ENCODE measurements at places on chromosomes 4 and X.

GRCh38 chrX:123814343-123814742 is 45.5 kb upstream of the XIAP start:
- no peak for DNase-seq

DNA sequence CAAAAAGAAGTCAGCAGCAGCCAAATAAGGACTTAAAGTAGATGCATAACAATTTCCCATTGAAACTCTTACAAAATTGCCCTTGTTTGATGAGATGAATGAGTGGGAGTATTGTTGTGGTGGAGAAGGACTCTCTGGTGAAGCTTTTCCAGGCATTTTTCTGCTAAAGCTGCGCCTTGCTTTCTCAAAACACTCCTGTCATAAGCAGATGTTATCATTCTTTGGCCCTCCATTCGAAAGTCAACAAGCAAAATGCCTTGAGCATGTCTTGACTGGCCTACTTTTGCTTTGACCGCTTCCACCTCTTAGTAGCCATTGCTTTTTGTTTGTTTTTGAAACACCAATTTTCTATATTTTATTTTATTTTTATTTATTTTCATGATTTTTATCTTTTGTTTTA is 340.9 kb upstream of the FGF13 start:
- DNase-seq, result no peak

- DNase-seq, result no peak
These were observed 147.5 kb downstream of the TSPAN5 start for GRCh38 chr4:98510757-98511517.

DNA sequence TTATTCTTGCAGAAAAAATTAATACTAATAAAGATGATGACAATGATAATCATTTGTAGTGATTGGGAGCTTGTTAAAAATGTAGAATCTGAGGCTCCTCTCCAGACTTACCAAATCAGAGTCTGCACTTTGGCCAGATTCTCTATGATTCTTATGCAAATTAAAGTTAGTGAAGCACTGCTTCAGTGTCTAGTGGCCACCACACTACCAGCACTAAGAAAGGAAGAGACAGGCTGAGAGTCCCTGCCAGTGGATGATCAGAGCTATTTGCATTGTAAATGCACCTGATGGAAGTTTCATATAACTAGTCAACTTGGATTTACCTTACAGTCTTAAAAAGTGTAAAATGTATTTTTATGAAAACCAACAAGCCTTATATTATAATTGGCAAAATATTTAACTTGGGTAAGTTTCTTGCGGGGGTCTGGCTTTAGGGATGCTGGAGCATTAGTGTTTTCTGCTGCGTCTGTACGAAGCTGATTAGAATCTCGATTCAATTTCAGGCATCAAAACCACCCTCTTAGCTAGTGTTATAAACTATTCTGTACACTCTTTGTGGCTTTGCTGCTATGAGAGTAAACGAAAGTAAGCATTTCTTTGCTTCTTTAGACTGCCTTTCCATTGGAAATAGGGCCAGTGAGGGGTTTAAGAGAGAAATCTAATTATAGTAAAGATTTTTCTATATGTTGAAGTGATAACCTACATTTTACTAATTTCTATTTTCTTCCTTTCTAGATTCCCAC is 114.1 kb downstream of the TLL1 start:
- no peak for DNase-seq

DNA sequence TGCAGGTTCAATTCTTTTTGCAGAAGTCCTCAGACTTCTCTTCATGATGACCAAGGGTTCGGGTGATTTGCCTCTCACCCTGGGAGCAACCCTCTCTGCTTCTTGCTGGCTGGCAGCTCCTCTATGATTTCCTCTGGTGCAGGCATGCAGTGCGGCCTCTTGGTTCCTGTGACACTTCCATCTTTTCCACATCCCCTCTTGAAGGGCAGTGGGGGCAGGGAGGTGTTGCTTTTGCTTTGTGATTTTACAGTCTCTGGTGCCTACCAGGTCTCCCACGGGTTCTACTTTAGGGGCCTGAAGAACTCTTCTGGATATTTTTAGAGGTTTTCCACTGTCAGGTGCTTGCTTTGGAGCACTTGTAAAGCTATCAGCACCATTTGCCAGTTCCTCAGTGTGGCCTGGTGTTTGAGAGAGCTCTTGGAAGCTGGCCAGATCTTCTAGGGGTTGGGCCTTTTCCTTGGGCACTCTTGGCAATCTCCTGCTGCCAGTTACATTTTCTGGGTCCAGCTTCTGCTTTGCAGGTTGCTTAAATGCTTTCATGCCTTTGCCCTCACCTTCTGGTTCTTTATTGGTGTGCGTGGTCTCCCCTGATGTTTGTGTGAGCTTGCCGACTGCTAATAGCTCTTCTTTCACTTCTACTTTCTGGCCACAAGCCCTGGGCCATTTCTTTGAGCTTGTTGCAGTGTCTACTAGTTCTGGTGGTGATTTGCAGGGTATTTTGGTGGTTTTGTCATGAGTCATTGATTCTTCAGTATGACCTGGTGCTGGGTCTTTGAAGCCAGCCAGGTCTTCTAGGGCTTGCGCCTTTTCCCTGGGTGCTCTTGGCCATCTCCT is 11.5 kb upstream of the CHST7 start:
- DNase-seq, result peak; percentile 52

DNA sequence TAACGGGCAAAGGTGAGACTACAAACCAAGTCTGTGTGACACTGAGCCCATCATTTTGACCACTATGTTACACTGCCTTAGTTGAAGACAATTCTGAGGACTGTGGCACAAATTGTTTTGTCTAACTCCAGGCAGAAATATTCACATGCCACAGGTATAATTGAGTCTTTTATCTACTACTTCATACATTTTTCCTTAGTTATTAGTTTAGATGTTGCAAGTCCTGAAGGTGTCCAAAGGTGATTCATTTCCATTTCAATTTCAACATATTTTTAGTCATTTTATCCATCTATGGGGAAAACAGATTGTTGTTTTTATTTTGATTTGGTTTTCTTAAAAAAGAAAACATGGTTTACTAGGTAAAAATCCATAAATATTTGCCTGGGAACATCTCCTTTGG is 341.7 kb upstream of the SMIM31 start:
- DNase-seq, result no peak

- DNase-seq, result no peak
These were observed 5.3 kb upstream of the PYURF start for GRCh38 chr4:88528861-88529260.

All from Karpas-422 (cell line).